ENCODE measurements at places on chromosomes 4 and X.

- DNase-seq = no peak
Measured at GRCh38 chr4:2936773-2937145, 26.4 kb downstream of the NOP14 start.

GRCh38 chrX:138775517-138775916 is 64.0 kb upstream of the FGF13 start:
- no peak for DNase-seq

DNA sequence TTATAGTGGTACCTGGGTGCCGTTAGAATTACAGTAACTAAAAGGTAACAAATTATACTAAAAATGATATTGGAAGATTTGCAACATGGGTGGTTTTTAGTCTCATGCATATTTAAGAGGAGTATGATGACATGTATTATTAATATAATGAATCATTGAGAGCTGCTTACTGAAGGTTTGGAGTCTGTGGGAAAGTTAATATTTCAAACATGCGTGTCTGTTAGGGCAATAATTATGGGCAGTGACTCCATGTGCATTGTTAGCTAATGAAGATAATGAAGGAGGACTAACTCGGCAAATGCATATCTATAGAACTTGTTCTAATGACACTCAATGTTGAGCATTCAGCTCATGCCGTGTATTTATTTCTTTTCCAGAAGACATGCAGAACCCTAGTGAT is 47.1 kb downstream of the MTHFD2L start:
- DNase-seq = no peak

- DNase-seq = no peak
Measured at GRCh38 chrX:141180851-141181250, 3.9 kb upstream of the LDOC1 start.

DNA sequence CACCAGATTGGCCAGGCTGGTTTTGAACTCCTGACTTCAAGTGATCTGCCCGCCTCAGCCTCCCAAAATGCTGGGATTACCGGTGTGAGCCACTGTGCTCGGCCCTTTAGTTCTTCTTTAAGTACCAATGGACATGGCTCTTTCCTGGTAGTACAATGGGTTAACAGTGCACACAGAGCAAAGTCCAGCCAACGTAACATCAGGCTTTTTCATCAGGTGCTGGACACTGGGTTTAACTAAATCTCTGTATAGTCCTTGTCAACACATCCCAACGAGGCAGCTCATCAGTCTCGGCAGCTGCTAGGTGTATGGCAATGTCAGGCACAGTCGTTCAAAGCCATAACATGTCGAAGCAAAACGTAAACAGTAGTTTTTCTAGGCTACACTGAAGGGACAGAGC is 93.8 kb downstream of the HDAC8 start:
- DNase-seq = no peak

- no peak for DNase-seq
Measured at GRCh38 chrX:115560978-115561604, at the start of gene PLS3. Gene PLS3 (plus strand): TSS chrX:115561174. CDS start chrX:115610251, 49,077 bp downstream.
